Peyer's patch (tissue), 4 donors: ENCODE measurements at places on chromosomes 6 and 20. TPM values are rescaled to one million over a fixed set of nuclear protein-coding genes. Genes with fewer than 3 reads are reported as not detected.

The PROKR2 gene
- total RNA-seq = not detected

The FANCE gene
- 4.4 TPM for total RNA-seq

- DNase-seq = no peak
Measured at GRCh38 chr6:157012355-157012754, 235.2 kb downstream of the ARID1B start.

DNA sequence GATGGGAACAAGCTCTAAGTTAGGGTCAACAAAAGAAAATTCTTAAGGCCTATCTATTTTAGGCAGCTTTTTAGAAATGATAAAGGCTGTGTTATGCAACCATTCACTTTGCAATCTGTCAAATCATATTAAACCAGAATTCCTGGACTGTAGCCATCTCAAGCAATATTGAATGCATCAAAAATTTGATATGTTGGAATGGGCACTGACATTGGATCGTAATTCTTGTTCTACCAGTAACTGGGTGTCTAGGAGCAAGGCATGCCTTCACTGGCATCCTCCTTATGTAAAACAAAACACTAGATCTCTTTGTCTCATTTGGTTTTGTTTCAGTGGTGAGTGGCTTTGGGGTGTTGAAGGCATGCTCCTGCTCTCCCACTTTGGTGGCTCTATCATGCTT is 145.6 kb downstream of the JARID2 start:
- DNase-seq = no peak

GRCh38 chr20:38291966-38292365 is 12.0 kb upstream of the BPI start:
- no peak for DNase-seq

- DNase-seq = no peak
Measured at GRCh38 chr6:149965194-149966020, 1.7 kb downstream of the ULBP1 start.

- no peak for DNase-seq
Measured at GRCh38 chr20:9485614-9486340, 28.6 kb upstream of the LAMP5 start.

GRCh38 chr6:158409451-158409850 is 97.2 kb downstream of the TULP4 start:
- DNase-seq = no peak

The PTPRT gene
- 0.88 TPM for total RNA-seq

DNA sequence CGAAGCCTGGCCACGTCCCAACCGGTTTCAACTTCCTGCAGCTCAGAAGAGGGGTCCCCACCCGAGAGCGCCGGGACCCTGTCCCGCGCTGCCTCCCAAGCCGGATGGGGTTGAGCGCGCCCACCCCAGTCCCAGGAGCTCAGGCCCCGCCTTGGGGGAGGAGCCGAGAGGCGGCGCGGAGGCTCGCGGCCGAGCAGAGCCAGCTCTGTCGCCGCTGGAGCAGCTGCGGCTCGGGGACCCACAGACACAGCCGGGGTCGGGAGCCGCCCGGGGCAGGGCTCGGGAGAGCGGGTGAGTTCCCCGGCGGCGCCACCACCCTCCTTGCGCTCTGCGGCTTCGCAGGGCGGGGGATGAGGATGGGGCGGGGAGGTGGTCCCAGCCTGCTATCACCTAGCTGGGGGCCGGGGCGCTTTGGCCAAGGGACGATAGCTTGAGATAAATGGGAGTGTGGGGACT is at the start of gene PPP1R16B:
TSS of gene PPP1R16B (plus strand) at position 196 of the 456 bp plus-strand sequence. CDS start 30,229 bp downstream, outside the sequence.
- DNase-seq = peak; percentile 88

The MTCH1 gene
- 186 TPM for total RNA-seq

The IL20RA gene
- 0.47 TPM for total RNA-seq

DNA sequence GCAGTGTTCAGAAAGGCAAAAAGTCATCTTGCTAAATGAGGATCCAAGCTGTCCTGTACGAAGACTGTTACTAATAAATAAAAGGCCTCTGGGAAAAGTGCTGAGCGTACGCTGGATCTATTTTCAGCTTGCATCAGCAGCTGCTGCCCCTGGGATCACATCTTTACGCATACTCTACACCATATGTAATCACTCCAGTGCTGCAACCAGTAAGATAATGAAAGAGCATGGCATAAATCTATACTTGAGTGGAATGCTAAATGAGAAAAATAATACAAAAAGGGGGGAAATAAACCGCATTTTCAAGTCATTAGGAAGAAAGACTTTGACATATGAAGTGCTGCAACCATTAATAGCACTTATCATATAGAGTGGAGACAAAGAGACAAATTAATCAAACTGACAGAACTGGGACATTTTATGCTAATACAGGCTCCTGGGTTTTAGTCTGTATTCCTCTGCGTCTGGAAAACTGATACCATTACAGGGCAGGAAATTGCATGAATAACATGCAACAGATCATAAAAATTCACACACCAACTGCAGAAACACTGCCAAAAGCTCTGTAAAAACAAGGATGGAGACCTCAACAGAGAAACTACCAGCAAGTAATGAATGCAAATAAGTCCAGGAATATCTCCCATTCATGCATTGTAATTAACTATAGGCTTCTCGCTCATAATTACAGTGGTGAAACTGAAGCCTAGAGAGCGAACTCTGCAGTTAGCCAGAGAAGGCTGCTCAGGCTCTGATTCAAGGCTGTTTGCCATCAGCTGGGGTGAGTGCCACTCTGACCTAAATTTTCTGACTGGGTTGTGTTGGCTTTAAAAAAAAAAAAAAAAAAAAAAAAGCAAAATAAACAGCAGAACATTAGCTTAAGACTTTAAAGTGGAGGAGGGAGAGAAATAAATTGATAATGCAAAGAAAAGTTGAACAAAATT is 83.8 kb downstream of the GJA10 start:
- DNase-seq = no peak

DNA sequence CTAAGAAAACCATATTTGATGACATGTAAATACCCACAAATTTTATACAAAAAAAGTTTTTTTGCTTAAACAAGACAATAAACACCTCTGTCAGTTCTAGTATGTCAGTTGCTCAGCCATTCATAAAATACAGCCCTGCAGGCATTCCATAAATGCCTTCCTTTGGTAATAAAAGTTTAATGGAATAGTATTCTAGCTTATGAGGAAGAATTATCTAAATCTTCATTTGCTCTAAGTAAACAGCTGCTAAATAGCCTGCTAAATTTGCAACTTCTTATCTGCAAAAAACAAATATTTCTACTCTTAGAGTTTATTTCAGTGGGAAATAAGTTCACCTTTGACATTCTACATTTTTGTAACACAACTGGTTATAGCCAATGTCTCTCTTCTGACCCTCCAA is 108.8 kb downstream of the SMLR1 start:
- no peak for DNase-seq

The C6orf58 gene
- not detected for total RNA-seq

The PTP4A1 gene
- 39.6 TPM for total RNA-seq

DNA sequence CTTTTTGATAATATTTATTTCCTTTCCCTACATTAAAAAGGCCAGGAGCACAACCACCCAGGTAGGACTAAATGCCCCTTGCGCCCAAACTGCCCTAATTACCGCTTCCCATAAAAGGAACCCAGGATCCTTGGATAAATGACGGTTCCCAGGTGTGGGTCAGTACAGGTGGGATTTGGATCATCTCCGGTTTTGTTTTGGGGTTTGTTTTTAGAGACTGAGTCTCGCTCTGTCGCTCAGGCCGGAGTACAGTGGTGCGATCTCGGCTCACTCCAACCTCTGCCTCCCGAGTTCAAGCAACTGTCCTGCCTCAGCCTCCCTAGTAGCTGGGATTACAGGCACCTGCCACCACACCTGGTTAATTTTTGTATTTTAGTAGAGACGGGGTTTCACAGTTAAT is 28.4 kb downstream of the ZNF217 start:
- DNase-seq = peak; percentile 14

The SLC32A1 gene
- total RNA-seq = not detected

The GHRH gene
- not detected for total RNA-seq

The CCN6 gene
- total RNA-seq = not detected

The KIF6 gene
- total RNA-seq = 0.83 TPM

The CASS4 gene
- 1.6 TPM for total RNA-seq

The SIRPA gene
- 19.6 TPM for total RNA-seq

The RAD21L1 gene
- total RNA-seq = not detected

- no peak for DNase-seq
Measured at GRCh38 chr20:34364223-34364506, 1.1 kb downstream of the ITCH start.

- no peak for DNase-seq
Measured at GRCh38 chr6:138194287-138194686, 24.0 kb downstream of the PBOV1 start.

DNA sequence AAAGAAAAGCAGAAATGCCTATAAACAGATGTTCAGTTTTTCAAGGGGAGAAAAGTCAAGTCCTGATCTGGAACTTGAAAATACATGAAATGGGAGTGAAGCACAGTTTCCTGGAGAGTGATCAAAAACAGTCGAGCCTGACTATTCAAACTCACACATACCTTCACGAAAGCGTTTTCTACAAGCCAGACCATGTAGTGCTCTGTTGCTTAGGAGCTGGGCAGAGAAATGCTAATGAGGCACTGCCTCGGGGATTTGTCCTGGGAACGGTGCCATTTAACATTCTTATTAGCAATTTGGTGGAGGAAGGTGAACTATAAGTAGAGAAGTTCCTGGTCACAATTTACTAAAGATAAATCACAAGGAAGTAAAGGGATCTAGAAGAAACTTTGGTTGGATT is 5.9 kb downstream of the NHSL1 start:
- no peak for DNase-seq

DNA sequence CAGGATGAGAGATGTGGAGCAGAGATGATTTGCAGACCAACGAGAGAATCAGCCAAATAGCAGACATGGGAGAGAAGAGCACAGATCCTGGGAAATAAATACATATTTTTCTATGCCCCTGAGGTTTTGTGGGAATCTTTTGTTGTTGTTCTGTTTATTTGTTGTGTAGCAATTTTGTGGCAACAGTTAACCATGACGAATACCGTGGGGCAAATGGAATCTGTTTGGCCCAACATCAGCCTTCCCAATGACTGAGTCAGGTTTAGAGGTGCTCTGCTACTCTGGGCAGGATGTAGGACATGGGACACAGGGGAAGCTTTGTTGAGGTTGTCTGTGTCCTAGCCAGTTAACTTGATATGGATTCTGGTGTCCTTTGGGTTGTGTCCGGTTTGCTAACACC is 7.9 kb upstream of the SLC2A10 start:
- DNase-seq = no peak

- DNase-seq = no peak
Measured at GRCh38 chr6:20362623-20363022, 39.1 kb upstream of the E2F3 start.

The LAMA4 gene
- total RNA-seq = 28.5 TPM

DNA sequence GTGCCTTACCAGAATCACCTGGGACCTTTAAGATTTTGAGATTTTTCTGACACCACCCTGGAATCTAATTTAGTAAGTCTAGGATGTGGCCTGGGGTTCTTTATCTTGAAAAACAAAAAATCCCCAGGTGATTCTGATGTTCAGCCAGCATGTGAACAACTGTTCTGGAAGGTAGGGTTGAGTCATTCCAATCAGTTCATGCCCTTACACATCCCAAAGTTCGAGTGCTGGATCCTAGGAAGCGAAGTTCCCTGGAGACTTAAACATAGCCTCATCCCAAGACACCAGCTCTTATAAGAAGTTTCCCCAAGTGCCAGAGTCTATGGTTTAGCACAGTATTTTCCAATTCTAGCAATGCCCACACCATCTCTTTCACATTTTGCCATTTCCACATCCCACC is 6.3 kb upstream of the TSHZ2 start:
- no peak for DNase-seq

GRCh38 chr6:110813338-110814101 is 1.7 kb downstream of the CDK19 start:
- DNase-seq = no peak

DNA sequence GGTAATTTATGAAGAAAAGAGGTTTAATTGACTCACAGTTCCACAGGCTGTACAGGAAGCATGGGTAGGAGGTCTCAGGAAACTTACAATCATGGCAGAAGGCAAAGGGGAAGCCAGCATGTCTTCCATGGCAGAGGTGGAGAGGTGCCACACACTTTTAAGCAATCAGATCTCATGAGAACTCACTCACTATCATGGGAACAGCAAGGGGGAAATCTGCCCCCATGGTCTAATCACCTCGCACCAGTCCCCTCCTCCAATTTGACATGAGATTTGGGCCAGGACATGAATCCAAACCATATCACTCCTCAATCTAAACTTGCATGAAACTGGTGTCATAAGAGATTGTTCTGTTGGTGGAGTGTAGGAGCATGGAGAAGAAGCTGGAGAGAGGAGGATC is 51.6 kb upstream of the CCN6 start:
- no peak for DNase-seq

DNA sequence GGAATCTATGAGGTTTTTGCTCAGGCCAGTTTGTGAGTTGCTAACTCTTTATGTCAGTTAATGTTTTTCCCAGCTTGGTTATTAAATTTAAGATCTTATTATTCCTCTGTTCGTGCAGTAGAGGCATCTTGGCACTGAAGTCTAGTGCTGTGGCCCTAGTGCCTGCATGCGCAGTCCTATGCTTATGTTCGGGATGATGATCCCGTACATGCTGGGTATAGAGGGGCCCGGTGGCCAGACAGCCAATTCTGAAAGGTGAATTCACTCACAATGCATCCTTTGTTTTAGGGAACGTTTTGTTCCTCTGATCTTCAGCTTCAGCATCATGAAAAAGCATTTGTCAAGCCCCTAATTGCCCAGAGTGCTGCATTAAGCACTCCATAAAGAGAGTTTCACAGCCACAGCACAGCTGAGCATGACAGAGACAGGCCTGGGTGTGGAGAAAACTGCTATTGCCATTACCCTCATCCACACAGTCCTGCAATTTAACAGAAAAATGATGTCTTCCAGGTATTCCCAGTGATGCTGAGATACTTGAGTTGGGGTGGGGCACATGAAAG is 39.8 kb upstream of the BACH2 start:
- no peak for DNase-seq

DNA sequence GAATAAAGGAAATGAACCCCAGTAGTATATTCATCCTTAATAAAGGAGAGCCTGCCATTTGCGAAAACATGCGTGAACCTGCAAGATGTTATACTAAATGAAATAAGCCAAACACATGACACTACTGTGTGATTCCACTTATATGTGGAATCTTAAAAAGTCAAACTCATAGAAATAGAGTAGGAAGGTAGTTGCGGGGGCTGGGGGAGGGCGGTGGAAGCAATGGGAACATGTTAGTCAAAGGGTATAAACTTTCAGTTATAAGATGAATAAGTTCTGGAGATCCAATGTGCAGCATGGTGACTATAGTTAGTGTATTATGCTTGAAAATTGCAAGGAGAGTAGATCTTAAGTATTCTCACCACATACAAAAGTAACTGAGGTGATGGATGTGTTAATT is 72.9 kb downstream of the ANKRD6 start:
- no peak for DNase-seq

The FERMT1 gene
- total RNA-seq = 15.1 TPM

The TULP4 gene
- total RNA-seq = 208 TPM
